Activated CD8-positive, alpha-beta T cell treated with anti-CD3 and anti-CD28 coated beads for 36 hours (primary cell): ENCODE measurements at places on chromosomes 16 and 17. TPM values are rescaled to one million over a fixed set of nuclear protein-coding genes. Genes with fewer than 3 reads are reported as not detected.
A peak's percentile ranks its signal among the peaks of the same experiment; 100 is the strongest.

DNA sequence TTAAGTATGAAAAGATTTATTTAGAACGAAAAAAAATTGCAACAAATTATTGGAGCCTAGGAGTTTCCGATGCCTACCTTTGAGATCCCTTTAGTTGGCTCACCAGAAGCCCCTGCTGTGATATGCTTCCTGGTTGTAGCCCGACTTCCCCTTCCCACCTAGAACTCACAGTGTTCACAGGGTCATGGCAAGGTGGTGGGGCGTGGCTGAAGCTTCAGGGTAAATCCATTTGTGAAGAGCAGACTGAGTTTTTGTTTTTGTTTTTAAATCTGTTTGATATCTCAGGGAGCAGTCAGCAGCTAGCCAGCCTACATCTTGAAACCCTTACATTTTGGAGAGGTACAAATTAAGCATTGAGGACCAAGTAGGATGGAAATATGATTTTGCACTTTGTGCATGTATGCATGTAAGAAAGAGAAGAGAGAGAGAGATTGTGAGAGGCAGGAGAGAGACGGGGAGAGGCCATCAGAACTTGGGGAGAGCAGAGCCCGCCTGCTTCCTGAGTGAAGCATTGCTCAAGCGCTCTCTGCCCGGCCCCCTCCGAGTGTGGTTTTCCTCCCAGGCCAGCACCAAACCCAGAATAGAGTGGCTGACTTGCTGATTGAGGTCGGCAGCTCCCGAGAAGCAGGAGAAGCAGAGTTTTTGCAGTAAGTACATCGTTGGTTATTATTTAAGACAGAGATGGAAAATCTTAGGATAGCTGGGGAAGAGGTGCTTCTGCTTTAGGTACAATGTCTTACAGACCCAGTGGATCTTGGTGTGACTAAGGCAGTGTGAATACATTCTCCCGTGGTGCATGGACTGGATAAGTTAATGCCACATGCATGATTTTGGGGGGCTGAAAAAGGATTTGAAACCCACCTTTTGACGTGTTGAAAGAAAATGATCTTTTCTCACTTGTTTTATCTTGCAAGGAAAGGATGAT is 64.2 kb downstream of the SPECC1 start:
- peak; percentile 55 for DNase-seq

DNA sequence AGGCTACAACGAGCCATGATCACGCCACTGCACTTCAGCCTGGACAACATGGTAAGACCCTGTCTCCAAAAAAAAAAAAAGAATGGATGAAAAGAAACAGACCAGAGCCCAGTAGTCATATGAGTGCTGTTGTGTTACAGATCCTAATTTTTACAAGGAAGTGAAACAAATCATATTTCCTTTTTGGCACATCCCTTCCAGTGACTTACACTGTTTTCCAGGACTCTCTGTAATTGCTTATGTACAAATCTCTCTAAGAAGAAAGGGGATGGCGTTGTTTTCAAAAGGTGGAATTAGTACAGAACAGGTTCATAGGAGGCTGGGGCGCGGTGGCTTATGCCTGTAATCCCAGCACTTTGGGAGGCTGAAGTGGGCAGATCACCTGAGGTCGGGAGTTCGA is 19.8 kb upstream of the ZNF594 start:
- DNase-seq = no peak

DNA sequence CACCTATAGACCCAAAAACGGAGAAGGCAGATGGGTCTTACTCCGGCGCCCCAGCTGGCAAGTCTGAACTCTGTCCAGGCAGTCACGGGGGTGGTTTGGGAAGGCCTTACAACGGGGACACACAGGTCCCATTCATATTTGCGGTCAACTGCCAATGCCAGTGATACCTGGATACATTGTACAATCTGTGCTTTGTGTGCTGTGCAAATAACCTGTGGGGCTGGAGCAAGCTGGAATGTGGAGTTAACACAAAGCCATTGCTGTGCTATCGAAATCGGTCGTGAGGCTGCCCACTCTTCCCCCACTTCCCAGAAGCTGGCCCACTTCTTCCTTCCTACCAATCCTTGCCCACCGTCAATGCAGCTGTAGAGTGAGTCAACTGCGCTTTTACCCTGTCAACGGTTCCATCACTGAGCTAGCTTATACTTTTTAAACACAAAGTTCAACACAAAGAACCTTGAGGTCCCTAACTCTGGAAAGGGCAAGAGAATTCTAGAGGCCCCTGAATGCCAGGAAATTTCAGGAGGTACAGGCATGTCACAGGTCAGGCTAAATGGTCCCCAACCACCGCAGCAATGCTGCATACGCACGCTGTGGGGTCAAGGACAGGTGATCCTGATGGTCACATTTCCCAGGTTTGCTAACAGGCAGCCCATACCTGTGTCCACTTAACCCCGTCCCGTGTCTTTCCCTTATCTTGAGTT is 122.8 kb downstream of the ZFHX3 start:
- no peak for DNase-seq

The CCL8 gene
- total RNA-seq = not detected

The KRTAP3-1 gene
- not detected for total RNA-seq

The ZFP1 gene
- 19.8 TPM for total RNA-seq

The PRR35 gene
- not detected for total RNA-seq

The CEP112 gene
- total RNA-seq = 1.2 TPM
